ENCODE measurements at places on chromosomes 5 and 9. TPM values are rescaled to one million over a fixed set of nuclear protein-coding genes. Genes with fewer than 3 reads are reported as not detected.

NR5A1 gene
- 2.4 TPM for polyA plus RNA-seq

MED7 gene
- polyA plus RNA-seq = 27.2 TPM

AGXT2 gene
- not detected for polyA plus RNA-seq

PCDHGA1 gene
- 0.50 TPM for polyA plus RNA-seq

CYLC2 gene
- polyA plus RNA-seq = not detected

SPINK4 gene
- not detected for polyA plus RNA-seq

KIF20A gene
- polyA plus RNA-seq = 2.1 TPM

SPINK13 gene
- polyA plus RNA-seq = not detected

CNTNAP3 gene
- 7.6 TPM for polyA plus RNA-seq

C1QTNF3 gene
- 33.1 TPM for polyA plus RNA-seq

SOHLH1 gene
- not detected for polyA plus RNA-seq

CCDC180 gene
- 5.7 TPM for polyA plus RNA-seq

JAKMIP2 gene
- polyA plus RNA-seq = 46.3 TPM
